DND-41 (cell line): ENCODE measurements at places on chromosomes 7 and 10.

DNA sequence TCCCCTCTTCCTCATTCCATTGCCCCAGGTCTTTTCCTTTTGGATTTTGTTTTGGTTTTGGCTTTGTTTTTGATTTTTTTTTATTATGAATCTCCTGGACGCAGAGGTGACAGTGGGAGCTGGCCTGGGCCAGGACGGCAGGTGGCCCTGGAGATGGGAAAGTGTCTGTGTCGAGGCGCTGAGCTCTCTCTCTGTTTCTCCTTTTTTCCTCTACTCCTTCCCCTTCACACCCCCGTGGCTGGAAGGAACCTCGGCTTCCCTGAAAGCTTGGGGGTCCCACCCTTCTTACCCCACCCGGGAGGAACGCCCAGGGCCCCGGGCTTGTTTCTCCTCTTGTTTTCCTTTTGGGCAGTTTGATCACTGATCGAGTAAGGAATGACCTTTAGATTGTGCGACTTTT is 13.2 kb downstream of the TRIM8 start:
- H3K27ac ChIP-seq: no peak overlapping the region
- H3K4me1 ChIP-seq: peaks cover 23% of the 10 kb centered on the region
- peaks cover 61% of the 10 kb centered on the region for H3K36me3 ChIP-seq
- DNase-seq: no peak

DNA sequence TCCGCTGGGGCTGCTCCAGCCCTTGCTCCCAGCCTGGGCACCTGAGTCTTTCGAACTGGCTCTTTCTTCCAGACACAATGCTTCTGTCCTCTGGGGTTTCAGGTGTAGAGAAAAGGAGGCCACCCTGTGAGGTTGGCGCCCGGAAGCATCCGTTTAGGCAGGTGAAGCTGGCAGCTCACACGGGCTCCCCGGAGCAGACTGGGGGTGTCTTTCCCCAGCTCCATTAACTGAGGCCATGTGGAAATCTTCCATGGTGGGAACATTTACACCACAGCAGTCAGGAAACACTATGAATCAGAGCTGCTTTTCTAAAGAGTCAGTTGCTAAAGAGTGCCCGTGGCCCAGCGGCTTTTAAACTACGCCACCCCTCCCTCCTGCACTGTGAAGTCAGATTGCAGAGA is 29.2 kb downstream of the PRKAG2 start:
- no peak overlapping the region for H3K4me3 ChIP-seq
- no peak for DNase-seq
- no peak overlapping the region for H3K27ac ChIP-seq
- H3K36me3 ChIP-seq: no peaks in the 10 kb centered on the region

DNA sequence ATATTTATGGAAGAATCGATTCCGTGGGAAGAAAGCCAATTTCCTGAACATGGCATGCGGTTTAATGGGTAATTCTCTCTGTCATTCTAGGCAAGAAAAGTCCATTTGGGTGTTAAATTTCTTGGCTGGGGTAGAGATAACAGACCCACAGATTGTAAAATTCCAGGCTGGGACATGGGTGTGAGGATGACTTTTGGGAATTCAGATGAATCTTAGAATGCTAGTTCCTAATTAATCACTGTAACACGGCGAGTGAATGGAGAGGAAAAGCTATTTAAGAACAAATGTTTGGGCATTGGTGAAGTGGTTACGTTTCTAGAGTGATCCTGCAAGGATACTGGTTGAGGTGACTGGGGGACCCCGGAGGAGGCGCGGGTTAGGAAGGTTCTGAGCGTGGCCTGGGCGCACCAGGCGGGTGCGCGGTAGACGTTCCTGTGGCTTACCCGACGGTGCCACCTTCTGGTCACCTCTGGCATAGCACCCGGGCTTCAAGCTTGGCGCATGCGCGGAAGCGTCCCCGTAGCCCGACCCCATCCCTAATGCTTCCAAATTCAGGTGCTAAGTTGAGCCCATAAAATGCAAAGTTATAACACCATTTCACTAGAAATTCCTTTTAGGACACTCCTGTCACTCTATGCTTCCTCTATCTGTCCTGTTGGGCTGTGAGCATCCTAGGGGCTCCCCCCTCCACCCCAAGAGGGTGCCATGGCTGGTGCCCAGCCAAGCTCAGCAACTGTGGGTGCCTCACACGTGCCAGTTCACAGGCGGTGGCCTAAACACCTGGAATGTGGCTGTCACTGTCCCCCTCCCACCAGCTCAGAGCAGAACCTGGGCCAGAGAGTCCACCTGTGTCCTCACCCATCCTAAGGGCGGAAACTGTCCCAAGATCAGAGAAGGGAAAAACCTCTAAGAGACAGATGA is 104.4 kb downstream of the PTPRE start:
- no peaks in the 10 kb centered on the region for H3K36me3 ChIP-seq
- H3K27ac ChIP-seq: no peak overlapping the region
- peak; percentile 87 for DNase-seq
- peaks cover 6% of the 10 kb centered on the region for H3K27me3 ChIP-seq
- H3K4me1 ChIP-seq: peaks cover 9% of the 10 kb centered on the region
- H3K4me3 ChIP-seq: no peak overlapping the region

DNA sequence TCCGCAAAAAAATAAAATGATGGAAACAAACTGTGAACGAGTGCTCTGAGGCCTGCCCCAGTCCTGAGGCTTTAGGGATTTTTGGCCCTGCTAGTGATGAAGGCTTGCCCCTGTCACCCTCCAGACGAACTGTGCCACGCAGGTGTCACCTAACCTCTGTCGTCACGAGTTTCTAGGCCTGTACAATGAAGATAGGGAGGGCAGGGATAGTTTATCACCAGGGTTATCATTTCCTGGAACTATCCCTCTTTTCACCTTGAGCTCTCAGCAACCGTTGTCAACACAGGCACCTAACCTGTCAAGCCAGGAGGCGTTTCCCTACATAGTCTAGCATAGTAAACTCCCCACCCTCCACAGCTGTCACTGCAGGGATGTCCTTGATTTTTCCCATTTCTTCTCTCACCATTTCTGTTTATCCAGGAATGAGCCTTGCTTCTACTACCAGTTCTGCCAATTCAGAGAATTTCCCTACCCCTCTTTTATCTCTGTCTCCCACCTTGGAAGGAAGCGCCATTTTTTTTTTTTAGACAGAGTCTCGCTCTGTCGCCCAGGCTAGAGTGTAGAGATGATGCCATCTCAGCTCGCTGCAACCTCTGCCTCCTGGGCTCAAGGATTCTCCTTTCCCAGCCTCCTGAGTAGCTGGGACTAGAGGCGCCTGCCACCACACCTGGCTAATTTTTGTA is 2.2 kb upstream of the ACHE start:
- H3K27me3 ChIP-seq: peaks cover 5% of the 10 kb centered on the region
- no peak overlapping the region for H3K27ac ChIP-seq
- no peaks in the 10 kb centered on the region for H3K4me1 ChIP-seq
- H3K36me3 ChIP-seq: no peaks in the 10 kb centered on the region

- no peaks in the 10 kb centered on the region for H3K4me1 ChIP-seq
- peaks cover 4% of the 10 kb centered on the region for H3K27me3 ChIP-seq
- DNase-seq: no peak
These were observed 16.9 kb upstream of the LAMB4 start for GRCh38 chr7:108147031-108147563.

DNA sequence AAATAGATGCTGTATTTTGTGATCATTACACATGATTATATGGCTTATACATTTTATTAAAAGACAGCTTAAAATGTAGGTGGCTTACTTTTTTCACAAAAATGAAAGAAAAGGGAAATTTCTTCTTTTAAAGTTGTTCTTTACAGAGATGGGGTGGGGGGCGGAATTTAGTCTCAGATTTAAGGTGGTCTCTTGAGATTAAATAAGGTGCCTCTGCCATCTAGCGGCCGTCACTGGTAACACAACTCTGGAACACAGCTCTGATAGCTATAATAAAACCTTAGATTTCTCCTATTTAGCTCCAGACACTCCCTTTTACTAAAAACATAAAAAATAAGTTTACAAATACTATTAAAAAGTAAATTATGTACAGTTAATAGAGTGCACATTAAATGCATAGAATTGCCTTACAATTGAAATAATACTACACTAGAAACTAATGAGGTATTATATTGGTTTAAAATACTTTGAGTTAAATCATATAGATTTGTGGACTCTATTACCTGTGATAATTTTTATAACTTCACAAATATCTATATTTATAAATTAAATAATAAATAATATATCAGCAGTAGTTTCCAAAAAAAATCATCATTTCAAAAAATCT is 210.9 kb downstream of the DGKB start:
- no peak overlapping the region for H3K4me3 ChIP-seq
- no peaks in the 10 kb centered on the region for H3K36me3 ChIP-seq
- no peaks in the 10 kb centered on the region for H3K4me1 ChIP-seq
- peak; percentile 55 for DNase-seq

- no peaks in the 10 kb centered on the region for H3K36me3 ChIP-seq
- no peak overlapping the region for H3K27ac ChIP-seq
- no peak for DNase-seq
- no peaks in the 10 kb centered on the region for H3K27me3 ChIP-seq
- H3K4me1 ChIP-seq: no peaks in the 10 kb centered on the region
These were observed 387.5 kb upstream of the LRRTM3 start for GRCh38 chr10:66538371-66538770.
